ENCODE measurements at places on chromosomes 7 and 10.

DNA sequence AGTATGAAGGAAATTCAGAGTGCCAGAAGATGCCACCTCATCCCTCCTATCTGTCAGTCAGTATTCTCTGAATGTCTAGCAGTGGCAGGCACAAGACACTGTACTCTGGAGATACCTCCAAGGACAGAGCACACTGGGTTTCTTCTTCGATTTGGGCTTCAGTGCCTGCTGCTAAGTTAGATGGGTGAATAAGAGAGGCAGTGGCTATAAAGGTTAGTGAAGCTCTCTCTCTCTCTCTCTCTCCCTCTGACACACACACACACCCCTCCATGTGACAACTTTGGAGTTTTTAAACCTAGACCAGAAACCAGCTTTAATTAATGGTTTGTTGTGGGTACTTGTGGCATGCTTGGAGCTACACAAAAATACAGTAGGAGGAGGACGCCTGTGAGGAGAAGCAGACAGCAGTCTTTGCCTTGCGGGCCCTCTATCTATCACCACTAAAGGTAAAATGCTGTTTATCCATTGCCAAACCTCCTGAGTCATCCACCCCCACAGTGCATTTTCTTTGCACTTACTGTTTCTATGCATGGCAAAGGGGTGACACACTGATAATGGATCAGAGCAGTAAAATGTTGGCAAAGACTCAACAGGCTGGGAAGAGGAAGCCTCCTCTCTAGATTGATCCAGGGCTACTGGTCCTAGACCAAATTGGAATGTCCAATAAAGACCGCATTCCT lies 102.5 kb downstream of the TRIL start:
- DNase-seq = no peak

DNA sequence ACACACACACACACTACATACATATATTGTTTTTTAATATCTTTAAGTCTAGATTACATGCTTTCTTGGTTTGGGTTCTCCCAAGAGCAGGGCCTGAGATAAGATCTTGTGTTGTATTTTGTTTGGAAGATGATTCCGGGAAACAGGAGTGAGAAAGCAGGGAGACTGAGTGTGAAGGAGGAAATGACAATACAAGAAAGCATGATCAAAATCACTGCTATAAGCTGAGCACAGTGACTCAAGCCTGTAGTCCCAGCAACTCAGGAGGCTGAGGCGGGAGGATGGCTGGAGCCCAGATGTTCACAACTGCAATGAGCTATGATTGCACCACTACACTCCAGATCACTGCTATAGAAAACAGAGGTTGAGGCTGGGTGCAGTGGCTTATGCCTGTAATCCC lies 267.6 kb downstream of the SKIDA1 start:
- no peak for DNase-seq

DNA sequence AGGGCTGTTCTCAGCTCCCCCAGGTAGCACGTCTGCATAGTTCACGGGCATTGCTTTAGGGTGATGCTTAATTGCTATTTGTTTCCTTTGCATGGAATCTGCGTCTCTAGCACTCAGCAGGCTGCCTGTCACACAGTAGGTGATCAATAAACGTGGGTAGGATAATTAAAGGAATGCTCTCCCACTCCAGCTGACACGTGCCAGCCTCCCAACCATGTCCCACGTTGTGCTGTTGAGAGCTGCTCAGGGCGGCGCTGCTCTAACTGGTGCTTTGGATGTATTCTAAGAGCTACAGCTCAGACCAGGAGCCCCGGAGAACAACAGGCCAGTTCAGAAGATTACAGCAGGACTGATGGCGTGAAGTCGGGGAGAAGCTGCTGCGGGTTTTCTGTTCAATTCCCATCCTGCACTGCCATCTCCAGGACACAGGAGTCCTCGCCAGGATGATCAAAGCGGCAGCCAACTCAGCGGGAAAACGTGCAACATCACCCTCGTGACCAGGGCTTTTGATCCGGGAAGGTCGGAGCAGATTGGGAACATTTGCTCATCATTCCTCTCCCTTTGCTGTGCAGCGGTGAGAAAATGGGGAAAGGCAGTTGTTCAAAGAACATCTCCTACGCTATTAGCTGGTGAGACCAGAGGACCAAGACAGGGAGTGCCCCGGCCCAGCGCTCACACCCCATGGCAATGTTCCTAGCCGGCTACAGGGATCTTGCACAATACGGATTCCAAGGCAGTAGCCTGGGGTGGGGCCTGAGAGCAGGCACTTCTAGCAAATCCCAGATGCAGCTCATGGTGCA lies 50.5 kb upstream of the FOXK1 start:
- DNase-seq = no peak

DNA sequence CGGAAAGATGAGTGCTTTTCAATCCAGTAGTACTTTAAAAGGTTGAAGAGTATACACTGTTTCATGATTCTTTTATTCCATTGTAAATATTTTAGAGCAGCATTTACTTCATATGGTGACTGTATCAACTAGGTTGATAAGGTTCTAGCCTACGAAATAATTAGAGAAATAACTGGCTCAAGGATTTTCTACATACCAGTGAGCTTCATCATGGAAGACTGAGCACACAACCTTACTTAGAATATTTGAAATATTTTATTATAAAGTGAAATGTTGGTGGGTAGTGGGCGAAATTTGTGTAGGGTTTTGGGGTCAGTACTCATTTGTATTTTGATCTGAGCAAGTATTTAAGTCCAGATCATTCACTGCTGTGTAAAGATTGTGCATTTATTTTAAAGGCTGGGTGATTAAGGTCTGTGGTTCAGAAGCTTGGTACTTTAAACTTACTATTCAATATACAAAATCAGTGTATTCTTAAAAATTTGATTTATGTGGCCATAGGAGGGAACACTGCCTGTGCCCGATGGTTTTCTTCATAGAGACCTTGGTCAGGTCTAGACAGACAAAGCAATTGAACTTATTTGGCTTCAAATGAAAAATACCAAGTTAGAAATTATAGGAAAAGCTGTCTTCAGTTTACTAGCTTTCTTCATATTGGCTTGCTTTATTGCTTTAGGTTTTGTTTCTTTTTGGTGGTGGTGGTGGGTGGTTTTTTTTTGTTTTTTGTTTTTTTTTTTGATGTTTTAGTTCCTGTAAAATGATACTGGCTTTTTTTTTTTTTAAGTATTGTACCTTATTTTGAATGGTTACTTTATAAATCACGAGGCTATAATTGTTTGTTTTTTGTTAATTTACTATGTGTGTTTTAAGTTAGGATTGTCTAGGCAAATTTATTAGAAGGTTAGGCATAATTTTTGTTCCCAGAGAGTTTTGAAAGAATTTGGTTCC lies 3.0 kb downstream of the KMT2E start:
- no peak for DNase-seq

GRCh38 chr10:96673318-96674099 lies 46.8 kb downstream of the PIK3AP1 start:
- no peak for DNase-seq

- DNase-seq = no peak
Observed at GRCh38 chr10:63268149-63268797, 135.1 kb downstream of the NRBF2 start.

DNA sequence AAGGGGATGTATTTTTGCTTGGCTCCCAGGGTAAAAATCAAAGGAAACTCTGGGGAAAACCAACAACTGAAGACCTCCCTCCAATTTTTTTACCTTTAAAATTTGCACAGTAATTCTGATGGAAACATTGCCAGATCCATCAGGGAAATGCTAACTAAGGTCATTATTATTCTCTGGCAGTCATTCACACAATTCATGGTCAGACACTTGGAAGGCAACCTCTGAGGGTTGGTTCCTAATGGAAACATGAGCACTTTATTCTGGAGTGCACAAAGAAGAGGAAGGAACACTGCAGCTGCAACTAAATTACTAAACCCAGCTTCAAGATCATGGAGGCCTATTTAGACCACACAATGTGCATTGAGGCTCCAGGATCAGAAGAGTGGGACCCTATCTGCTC lies 34.2 kb downstream of the SRI start:
- DNase-seq = no peak

DNA sequence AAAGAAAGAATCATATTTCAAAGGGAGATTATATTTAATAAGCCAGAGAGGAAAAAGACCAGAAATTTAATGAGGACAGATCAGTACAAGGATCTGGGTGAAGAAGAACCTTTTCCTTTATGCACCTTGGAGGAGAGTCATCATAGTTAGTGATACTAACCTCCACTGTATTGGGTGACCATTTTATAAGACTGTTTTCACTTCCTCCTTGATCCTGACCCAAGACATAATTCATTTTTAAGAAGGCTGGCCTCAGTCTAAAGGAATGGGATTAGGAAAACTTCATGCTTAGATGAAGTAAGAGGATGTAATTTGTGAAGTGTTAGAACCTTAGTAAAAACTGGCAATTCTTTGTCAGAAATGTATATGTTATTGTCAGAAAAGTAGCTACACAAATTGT lies 68.6 kb downstream of the ADAM22 start:
- DNase-seq = no peak

DNA sequence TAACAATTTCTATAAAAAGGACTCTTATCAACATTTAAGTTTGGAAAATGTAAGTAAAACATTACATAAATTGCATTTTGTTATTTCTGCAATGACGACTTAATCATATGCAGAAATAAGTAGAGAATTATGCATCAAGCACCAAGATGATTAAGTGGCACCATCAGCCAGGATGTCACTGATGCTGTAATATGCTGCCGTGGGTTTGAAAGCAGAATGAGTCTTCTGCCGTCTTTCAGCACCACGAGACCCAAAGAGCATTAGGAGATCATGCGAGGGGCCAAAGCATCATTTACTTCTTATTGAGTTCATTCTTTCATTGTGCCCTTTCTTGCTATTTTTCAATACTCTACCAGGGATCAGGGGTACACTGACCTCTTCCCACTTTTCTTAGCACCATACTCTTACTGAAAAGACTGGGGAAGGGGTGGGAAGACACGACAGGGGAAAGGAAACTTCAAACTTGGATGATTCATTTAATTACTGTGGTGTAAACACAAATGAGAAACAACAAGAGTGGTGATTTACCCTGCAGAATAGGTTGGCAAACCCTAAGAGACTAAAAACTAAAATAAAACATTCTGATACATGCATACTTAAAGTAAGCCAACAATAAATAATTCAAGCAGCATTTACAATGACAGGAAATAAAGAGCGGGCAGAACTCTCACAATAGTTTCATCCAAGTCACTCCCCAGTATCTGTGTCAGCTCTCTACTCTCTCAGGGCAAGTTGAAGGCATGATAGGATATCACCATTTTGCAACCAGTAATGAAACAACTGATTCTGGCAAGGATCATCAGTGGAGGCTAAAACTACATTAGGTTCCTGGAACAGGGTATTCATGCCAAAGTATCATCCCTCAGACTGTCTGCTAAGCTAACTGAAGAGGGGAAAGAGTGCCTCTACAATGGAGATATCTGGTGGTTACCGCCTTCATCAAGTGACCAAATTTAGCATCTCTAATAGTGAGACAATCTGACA lies 70.8 kb downstream of the CUL2 start:
- no peak for DNase-seq

GRCh38 chr10:119350502-119351097 lies 143.2 kb downstream of the GRK5 start:
- no peak for DNase-seq

- no peak for DNase-seq
Observed at GRCh38 chr7:84060760-84061261, 133.8 kb downstream of the SEMA3A start.

GRCh38 chr7:71694665-71695064 lies 562.7 kb downstream of the GALNT17 start:
- no peak for DNase-seq

GRCh38 chr10:71210542-71210871 lies 1.9 kb upstream of the UNC5B start:
- DNase-seq = no peak

GRCh38 chr7:50226145-50226544 lies 78.4 kb upstream of the IKZF1 start:
- DNase-seq = no peak

DNA sequence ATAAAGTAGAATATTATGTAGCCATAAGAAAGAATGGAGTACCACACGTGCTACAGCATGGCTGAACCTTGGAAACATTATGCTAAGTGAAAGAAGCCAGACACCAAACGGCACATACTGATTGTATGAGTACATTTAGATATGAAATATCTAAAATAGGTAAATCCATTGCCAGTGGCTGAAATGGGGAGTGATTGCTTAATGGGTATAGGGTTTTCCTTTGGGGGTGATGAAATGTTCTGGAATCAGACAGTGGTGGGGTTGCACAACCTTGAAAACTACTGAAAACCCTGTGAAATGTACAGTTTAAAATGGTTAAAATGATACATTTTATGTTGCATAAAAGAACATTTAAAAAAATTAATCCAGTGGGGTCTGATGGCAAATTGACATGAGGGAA lies 667.9 kb downstream of the AUTS2 start:
- DNase-seq = no peak

DNA sequence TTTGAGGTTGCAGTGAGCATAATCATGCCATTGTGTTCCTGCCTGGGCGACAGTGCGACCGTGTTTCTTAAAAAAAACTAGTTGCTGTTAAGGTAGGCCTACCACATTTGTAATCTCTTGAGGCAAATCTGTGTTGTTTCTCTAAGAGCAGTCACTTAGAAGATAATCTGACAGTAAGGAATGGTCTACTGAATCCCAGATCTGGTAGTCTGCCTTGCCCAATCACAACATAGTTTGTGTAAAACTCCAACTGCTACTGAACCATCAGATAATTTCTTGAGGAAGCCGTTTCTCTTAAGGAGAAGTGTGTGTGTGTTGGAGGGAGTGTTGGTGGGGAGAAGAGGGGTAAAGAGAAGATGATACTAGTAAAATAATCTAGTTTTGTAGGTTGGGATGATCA lies 5.0 kb downstream of the NRF1 start:
- no peak for DNase-seq

DNA sequence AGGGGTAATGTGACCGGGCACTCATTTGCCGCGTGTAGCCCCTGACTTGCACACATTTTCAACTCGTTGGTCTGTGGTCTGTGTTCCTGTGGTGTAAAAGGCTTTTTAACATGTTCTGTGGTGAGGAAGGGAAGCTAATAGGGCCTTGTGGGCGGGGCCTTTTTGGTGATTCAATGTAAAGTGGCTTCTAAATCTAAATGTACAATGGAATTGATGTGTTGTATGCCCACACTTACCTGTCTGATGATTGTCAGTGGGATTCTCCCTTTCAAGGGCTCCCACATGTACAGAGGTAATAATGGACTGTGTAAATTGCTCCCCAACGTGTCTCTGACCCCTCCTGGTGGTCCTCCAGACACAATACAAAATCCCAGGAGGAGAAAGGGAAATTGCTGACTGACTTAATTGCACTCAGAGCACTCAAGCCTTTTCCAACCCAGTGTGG lies 43.1 kb upstream of the GATAD1 start:
- peak; percentile 12 for DNase-seq

DNA sequence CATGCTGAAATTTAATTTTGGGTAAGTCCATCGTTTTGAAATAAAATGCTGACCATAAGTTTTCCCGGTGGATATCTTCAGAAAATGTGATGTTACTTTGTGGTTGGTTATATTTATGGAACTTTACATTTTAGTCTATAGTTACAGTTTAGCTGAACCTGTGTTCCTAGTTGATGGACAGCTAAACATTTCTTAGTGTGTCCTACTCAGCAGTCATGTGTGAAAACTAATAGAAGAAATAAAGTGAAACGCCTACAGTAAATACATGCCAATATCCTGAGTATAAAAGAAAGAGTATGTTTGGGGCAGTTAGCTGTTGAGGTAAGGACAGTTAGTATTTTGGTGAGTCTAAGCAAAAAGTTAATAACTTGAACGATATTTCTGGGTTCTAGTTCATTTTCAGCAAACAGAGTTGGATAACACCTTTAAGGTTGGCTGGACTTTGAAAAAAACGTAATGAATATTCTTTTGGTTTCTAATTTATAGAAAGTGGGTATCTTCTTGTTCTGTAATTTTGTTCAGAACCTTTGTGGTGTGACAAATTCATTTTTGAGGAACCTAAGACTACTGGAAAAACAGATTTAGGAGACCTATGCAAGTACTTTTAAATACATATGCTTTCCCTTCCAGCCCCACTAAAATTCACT lies 28.7 kb downstream of the LCOR start:
- no peak for DNase-seq
